ENCODE measurements at places on chromosomes 12 and 14. TPM values are rescaled to one million over a fixed set of nuclear protein-coding genes. Genes with fewer than 3 reads are reported as not detected.
A peak's percentile ranks its signal among the peaks of the same experiment; 100 is the strongest.

DNA sequence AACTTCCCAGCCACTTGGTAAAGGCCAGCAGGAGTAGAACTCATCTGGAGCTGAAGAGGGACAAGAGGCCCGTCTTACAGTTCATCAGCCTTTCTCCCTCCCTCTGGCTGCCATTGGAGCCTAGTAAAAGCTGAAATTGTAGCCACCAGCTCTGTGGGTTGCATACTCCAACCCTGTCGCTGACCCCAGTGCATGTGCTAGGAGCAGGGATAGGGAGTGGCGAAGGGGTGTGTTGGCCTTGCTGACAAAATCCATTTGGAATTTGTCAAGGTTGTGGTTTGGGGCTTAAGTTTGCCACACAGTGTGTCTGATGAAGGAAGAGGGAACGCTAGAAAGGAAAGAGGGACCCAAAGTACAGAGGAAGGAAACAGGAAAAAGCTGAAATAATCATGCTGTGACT, 4.0 kb upstream of the ARF3 start:
- DNase-seq, result peak; percentile 92

GRCh38 chr14:91098591-91098990, 15.3 kb upstream of the DGLUCY start:
- no peak for DNase-seq

The HOXC4 gene
- total RNA-seq, result 2.3 TPM

The C12orf56 gene
- not detected for total RNA-seq
